ENCODE measurements at places on chromosomes 6 and 20. TPM values are rescaled to one million over a fixed set of nuclear protein-coding genes. Genes with fewer than 3 reads are reported as not detected.

FOXQ1 gene
- total RNA-seq = 0.27 TPM

- DNase-seq = no peak
Measured at GRCh38 chr6:1135726-1136414, 176.0 kb upstream of the FOXQ1 start.

- no peak for DNase-seq
Measured at GRCh38 chr6:129517288-129517687, 192.7 kb downstream of the ARHGAP18 start.

WFDC12 gene
- total RNA-seq = 0.92 TPM

DNA sequence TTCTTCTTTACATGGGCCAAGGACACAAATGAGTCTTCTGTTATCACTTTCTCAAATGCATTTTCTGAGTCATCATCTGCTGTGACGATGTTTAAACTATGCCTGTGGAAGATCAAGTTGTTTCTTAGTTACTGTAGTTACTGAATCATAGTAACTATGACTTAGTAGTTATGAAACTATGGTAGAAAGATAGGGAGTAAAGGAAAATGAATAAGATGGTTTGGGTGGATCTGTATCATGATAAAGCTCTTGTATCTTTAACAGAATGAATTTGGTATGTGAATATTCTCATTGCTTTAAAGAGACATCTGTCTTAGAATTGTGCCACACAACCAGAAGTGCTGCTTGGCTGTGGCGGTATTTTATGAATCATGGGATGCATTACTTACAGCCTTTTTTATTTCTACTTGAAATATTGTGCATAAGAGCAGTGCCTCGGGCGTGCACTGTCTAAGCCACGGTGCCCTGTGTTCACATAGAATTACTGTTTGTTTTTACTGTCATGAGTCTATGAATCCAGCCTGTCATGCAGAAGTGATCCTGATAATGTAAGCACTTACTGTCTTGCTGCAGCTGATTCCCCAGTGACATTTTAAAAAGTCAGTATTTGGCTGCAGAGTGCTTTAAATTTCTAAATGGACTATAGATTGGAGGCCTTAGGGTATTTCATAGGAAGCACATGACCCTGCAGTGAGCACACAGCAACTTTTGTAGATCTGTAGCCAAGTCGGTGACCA, 215.2 kb downstream of the TMEM242 start:
- DNase-seq = no peak

- no peak for DNase-seq
Measured at GRCh38 chr6:161115468-161115867, 123.9 kb downstream of the MAP3K4 start.

DNA sequence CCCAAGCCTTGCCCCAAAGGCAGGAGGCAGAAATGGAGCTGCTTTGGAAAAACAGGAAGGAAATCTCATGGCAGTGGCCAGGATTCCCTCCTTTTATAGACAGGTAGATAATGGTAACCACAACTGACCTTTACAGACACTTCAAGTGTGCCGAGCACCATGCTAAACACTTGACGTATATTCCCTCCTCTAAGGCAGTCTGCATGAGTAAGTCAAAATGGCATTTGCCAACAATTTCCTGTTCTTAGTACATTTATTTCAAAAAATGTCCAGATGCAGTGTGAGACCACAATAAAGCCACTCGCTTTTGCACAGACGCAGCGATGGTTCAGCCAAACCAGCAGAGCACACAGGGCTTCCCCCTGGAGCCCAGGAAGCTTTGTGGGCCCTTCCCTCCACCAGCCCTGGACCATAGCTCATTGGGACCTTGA, 16.5 kb upstream of the GPR6 start:
- DNase-seq = no peak

TNFRSF21 gene
- 67.7 TPM for total RNA-seq

GRCh38 chr6:16596616-16597331, 164.5 kb downstream of the ATXN1 start:
- no peak for DNase-seq

DNA sequence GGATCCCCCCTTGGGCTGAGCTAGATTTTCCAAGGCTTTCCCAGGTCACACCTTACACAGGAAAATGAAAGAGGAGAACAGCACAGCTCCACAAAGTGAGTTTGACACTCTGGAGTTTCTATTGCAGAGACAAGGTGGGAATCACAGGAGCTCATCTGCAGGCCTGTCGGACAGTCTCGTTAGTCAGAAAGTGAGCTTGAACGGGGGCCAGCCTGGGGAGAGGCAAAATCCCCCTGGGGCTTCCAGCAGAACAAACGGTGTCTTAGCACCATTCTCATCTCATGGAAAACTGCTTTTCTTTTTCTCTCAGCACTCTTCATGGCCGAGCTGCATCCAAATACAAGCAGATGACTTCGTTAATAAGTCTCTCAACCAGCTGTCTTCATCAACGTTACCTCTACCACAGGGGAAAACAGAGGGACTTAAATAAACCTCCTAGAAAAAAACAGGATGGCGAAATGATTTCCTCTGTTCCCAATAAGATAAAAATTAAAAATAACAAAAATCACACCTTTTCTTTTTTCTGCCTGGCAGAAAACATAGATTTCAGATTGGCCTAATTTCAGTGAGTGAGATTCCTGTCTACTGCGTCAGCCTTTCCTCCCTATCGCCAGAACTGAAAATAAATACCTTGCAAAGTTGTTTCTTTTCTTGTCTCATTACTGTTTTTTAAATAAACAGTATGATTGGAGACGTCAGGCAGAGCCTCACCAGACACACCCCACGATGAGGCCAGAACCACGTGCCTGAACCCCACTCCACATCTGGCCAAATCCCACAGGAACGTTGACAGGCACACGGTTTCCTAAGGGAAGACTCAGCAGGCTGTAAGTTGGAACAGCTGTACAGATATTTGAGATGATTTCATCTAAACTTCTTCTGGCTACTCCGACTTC, 219.0 kb downstream of the TTLL2 start:
- DNase-seq = no peak

GRCh38 chr20:1327827-1328679, 886 bp downstream of the SDCBP2 start:
- peak; percentile 60 for DNase-seq

DNA sequence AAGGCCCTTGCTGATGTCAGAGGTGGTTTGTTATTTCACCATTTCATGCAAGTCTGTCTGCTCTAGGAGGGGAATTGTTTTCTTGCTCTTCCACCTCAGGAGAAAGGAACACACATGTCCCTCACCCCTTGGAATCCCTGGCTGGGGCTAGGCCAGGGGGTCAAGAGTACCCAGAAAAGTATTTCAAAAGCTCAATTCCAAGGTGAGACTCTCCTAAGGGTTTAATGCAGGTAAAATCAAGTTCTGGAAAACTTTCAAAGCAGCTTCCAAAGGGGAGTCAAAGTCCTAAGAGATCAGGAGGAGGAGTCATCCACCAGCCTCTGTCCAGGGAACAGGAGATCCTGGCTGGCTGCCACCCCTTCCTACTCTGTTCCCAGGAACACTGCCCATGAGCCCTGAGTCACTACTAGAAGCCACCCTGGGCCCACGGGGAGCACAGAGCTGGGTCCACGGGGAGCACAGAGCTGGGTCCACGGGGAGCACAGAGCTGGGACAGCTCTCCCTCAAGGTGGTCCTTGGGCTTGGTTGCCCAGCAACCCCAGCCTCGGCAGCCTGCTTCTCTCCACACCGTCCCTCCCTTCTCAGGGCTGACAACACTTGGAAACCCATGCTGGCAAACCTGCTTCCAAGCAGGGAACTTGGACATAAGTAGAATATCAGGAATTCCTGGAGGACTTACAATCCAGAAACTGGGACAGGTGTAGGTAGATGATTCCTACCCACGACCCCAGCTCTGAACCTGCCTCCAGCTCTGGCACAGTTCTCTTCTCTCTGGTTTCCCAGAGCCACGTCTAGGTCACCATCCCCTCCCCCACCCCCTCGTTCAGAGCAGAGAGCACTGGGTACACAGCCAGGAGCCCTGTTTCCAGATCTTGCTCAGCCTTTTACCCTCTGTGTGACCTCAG, 35.3 kb upstream of the CDKN1A start:
- DNase-seq = peak; percentile 97

GRCh38 chr6:135183532-135184440, 2.7 kb downstream of the MYB start:
- peak; percentile 82 for DNase-seq

DNA sequence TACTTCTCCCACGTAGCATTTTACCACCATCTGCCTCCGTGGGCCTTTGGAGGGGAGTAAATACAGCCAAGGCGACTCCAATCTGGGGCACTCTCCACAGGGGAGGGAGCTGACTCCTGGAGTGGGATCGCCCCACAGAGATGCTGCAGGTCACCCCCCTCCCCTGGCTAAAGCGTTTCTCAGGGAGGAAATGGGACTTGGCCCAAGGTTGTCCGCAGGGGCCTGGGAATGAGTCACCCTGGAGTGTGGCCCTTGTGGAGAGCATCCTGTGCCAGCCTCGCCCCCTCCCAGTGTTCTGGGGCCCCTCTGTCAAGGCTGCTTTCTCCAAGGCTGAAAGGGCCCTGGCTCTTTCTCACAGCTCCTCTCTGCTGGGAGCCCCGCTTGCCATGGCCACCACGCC, 84.5 kb upstream of the QKI start:
- DNase-seq = no peak

DNA sequence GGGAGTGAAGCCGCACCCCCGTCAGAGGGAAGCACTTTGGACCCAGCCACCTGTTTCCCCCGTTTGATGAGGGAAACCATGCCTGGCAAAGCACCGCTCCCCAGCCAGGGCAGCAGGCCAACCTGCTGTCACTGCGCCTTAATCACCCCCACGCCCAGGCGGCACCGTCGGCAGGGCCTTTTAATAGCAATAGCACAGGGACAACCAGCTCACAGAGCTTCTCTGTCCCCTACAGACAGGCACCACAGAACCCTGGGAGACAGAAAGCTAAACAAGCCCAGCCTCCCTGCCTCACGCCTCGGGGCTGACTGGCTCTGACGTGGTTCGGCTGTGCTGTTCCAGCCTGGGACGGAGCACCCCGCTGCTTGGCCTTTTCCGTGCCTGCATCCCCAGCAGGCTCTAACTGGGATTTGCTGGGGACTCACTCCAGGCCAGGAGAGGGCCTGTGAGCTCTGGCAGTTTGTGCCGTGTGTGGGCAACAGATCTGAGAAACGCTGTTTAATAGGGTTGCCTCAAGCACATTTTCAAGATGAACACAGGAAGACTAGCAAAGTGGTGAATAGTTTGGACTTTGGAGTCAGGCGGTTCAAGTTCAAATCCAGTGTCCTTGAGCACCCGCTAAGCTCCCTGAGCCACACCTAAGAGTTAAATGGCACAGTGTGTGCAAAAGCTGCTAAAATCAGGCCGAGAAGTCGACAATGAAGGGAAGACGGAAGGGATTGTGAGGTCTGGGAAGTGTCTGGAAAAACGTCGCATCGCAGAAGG, 223.8 kb downstream of the NRN1 start:
- peak; percentile 94 for DNase-seq

DNA sequence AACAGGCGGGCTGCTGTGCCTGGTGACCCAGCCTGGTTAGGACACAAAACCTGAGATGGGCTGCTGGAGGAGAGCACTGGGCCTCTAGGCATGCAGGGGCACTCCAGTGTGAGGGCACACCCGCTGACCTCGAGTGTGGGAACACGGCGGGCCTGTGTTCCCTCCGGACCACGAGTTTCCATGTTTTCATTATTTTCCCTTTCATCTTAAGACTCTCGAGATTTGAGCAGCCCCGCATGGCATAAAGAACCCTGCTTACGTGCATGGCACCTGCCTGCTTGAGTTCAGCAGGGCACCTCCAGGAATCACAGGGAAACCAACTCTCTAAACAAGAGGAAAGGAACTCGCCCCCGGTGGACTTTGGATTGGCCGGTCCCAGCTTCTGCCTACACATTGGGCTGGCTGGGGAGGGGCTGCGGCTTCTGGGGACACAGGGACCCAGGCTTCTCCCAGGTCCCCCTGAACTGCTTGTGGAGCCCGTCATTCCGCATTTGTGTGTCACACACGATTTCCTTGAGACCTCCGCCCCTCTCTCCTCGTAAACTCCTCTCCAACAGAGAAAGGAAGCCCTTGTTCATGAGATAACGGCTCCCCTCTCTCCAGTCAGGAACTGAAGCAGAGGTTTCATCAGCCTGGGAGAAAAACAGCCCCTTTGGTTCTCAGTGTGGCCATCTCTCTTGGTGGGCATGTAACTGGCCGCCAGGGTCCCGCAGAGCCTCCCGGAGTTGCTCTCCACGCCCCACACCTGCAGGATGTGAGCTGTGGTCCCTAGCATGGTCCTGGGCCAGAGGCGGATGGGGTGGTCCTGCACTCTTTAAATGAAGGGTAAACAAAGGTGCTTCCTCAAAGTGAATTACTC, 181.8 kb downstream of the TTLL2 start:
- no peak for DNase-seq

DNA sequence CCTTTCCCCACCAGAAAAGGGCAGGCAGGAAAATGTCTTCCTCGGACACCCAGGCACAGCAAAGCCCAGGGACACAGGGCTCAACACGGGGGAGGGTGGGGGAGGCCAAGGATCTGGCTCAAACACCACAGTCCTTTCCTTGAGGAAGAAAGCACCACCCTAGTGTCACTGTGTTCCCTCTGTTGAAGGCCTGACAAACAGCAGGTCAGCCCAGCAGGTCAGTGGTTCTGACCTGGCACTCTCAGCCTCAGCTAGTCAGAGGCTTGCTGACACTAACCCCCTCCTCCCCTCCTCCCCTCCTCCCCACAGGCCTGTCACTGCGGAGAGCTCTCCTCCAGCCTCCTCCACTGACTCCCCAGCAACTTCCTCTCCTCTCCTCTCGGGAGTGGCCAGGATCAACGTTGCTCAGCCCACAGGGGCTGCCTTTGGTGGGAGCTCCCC, 239.6 kb downstream of the LRFN2 start:
- no peak for DNase-seq

- DNase-seq = no peak
Measured at GRCh38 chr6:89612121-89612520, 26.4 kb downstream of the LYRM2 start.

- peak; percentile 95 for DNase-seq
Measured at GRCh38 chr20:50369225-50370035, 140.8 kb upstream of the PTPN1 start.

- DNase-seq = no peak
Measured at GRCh38 chr6:34985236-34985635, 96.2 kb downstream of the ANKS1A start.

DNA sequence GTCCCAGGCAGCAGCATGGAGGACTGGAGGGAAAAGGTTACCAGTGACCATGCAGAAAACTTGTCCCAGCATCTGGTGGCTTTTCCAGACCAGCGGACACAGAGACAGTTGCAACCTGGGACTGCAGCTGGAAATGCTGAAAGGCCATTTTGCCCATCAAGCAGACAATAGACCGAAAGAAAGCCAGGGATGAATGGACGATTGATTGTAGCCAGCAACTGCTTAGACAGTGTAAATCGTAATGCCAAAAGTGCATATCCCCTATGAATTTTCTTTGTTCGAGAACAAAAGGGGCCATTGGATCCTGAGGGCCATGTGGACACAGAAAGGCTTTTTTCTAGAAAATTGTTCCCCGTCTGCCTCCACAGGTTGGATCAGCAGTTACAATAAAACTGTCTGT, 115.7 kb downstream of the MBOAT1 start:
- DNase-seq = no peak

DNA sequence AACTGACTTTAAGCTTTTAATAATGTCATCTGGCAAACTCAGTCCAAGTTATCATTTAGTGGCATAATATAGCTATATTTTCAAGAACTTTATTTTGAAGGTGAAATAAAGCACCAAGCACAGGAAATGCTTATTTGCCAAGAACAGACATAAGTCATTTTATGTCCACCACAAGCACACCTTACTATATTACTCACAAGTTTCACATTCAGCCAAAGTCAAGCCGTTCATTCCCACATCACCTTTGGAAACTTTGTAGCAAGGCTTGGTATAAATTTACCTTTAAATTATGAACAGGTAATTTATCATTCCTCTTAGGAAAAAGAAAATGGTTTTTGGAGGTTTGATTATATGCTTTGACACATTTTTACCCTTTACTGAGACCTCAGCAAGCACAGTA, 236.8 kb upstream of the FKBP1C start:
- DNase-seq = no peak

- DNase-seq = no peak
Measured at GRCh38 chr6:120569714-120570113, 764.6 kb downstream of the TBC1D32 start.

Measured in left colon (tissue), 2 donors.